OCI-LY7 (cell line): ENCODE measurements at places on chromosomes 3 and 15. TPM values are rescaled to one million over a fixed set of nuclear protein-coding genes. Genes with fewer than 3 reads are reported as not detected.
A peak's percentile ranks its signal among the peaks of the same experiment; 100 is the strongest.

ARGFX gene
- not detected in 2 replicates for total RNA-seq

DNA sequence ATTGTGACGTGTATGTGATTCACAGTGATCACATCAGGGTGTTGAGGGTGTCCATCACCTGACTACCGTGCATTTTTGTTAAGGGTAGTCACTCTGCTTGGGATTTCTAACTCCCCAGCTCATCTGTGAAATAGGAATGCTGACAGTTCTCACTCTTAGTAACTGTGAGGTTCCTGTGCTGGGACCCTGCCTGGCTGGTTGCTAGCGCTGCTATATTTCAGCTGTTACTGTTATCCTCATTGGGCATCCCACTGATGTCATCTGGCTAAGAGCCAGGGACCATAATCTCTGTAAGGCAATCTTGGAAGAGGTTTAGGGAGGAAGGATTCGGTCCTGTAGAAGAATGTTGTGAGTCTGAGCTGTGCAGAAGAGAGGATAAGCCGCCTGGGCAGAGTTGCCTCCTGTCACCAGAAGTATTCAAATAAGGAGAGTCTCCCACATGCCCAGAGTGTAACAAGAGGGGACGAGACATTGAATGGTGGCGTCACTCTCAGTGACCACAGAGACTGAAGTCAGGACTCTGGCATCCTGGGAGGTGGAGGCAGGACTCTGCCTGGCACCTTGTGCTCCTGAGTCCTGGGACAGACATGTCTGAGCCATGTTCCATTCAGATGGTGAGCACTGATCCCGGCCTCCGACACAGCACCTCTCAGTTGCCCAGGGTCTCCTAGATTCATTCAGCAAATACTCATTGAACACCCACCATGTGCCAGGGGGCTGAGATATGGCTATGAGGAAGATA lies 52.2 kb downstream of the FBLN2 start:
- no peak for DNase-seq

DNA sequence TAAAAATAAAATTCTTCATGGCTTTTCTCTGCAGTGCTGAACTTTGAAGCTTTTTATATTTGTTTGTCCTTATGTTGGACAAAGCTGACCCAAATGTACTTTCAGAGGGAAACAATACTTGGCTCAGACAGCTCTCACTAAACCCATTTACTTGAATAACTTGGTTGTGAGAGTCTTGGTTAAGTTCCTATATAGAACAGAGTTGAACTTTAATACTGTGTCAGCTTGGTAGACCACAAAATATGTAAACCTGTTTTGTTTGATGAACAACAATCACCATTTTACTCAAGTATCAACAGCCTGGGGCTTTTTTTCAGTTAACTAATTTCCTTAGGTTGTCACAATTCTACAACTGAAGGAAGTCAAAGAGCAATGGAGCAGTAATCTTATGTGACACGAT lies 211.9 kb downstream of the CADM2 start:
- no peak for DNase-seq

GRCh38 chr3:188076176-188076575 lies 77.8 kb upstream of the LPP start:
- no peak for DNase-seq

DNA sequence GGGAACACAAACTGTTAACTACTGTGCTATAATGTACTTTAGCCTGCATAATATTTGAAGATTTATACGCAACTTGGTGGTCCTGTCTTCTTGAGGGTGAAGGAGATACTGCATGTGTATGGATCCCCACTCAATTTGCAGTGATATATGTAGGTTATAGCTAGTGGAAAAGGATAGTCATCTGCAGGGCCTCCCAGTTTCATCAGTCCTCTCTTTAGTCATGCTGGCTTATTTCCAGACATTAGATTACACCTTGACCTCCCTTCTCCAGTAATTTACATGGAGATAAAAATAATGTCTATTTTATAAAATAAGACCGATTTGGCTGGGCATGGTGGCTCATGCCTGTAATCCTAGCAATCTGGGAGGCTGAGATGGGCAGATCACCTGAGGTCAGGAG lies 3.7 kb downstream of the NR1D2 start:
- DNase-seq = no peak

- no peak for DNase-seq
Measured at GRCh38 chr3:102796804-102797203, 362.0 kb downstream of the ZPLD1 start.

GOLGA8T gene
- total RNA-seq = not detected in 2 replicates

- DNase-seq = no peak
Measured at GRCh38 chr15:20353966-20354883, 187.4 kb downstream of the GOLGA6L6 start.

- DNase-seq = no peak
Measured at GRCh38 chr15:43378601-43379000, 7.7 kb downstream of the TUBGCP4 start.

GRCh38 chr15:84789762-84790161 lies 27.4 kb upstream of the ALPK3 start:
- DNase-seq = no peak

DIS3L gene
- total RNA-seq = 57.8 and 67.6 TPM in 2 replicates

DNA sequence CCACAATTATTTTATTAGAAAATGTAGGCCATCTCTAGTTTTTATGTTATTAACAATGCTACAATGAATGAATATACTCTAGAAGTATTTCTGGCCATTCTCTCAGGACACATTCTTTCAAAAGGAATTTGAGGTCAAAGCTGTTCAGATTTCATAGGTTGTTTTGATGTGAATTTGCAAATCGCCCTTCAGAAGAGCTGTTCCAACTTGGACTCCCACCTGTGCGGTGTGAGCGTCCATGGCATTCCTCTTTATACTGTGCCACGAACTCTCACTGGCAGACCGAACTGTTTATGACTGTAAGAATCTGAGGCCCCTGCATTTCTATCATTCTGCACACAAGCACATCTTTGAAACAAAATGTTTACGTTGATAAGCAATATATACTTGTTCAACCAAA lies 18.6 kb upstream of the SLC24A5 start:
- no peak for DNase-seq

STX19 gene
- not detected in 2 replicates for total RNA-seq

DNA sequence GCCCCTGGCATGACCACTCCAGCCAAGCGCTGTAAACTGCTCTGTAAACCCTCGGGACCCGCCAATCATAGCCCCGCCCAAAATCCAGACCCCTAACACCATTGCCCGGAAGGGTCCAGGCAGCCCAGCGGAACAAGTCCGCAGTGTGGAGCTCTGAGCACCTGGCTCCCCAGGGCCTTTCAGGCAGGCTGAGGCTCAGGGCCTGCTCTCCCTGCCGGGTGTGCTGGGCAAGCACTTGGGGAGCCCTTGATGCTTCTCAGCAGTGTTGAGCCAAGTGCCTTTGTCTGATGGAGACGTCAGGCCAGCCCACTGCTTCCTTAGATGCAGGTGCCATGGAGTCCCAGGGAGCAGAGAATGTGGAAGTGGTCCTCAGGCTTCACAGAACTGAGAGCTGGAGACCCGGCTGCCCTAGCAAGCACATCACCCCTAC lies 106.2 kb downstream of the TLE3 start:
- DNase-seq = no peak

DNA sequence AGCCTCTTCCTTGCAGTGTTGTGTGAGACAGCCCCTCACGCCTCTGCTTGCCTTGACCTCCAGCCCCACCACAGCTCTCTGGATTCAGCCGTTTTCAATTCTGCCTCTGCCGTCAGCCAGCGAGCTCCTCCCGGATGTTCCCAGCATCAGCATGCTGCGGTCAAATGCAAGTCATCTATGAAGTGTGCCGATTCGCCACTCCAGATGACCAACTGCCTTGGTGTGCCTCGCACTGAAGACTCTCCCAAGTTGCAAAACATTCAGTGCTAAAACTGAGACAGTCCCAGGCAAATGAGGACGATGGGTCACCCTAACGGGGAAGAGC lies 30.6 kb upstream of the RASA2 start:
- no peak for DNase-seq

GRCh38 chr3:123593381-123593780 lies 8.5 kb upstream of the HACD2 start:
- DNase-seq = no peak

GRCh38 chr15:101087172-101087769 lies 164.6 kb downstream of the CHSY1 start:
- no peak for DNase-seq

GRCh38 chr3:117995842-117996437 lies 1038.7 kb downstream of the IGSF11 start:
- DNase-seq = no peak

EOMES gene
- not detected in 2 replicates for total RNA-seq

DNA sequence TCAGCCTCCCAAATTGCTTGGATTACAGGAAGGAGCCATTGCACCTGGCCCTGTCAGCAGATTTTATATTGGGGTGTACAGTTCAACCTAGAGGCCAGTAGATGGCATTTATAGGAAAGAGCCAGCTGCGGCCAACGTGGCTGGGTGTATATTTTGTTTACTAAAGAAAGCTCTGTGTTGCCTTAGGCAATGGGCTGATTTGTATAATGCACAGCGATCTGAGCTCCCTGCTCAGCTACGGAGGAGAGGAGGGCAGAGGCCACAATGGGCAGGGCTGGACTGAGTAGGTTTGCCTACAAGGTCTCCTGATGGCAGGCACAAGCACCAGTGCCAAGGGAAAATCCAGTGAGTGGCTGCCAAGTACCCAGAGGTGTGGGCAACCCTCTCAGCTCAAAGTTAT lies 282.4 kb downstream of the ARPP21 start:
- no peak for DNase-seq

- DNase-seq = no peak
Measured at GRCh38 chr3:139564294-139564861, 24.8 kb upstream of the RBP1 start.

- no peak for DNase-seq
Measured at GRCh38 chr3:4583416-4583815, 90.3 kb downstream of the ITPR1 start.

DNA sequence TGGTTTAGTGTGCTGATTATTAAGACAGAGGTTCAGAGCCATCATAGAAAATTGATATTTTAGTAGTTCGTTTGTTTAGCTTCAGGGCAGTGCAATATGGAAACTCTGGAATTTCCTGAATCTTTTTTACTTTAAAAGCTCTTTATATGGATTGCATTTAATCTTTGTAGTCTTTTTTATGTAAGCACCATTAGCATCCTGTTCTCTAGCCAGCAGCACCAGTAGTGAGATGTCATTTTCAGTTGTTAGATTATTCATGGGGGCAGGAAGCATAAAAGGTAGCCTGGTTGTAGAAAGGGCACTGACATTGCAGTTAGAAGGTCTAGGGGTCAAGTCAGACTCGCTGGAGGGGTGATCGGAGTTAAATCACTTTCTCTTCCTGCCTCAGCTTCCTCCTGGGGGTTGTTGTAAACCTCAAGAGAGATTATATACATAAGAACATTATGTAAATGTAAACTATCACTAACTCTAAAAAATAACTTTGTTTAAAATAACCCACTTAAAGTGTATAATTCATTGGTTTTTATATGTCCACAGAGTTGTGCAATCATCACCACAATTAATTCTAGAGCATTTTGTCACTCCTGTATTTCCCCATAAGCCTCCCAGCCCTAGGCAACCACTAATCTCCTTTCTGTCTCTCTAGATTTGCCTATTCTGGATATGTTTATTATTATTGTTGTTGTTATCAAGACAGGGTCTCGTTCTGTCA lies 31.4 kb upstream of the ITPKA start:
- no peak for DNase-seq

PLA2G4B gene
- total RNA-seq = 9.5 and 12.0 TPM in 2 replicates

GTF2A2 gene
- total RNA-seq = 138 and 139 TPM in 2 replicates

- no peak for DNase-seq
Measured at GRCh38 chr3:11711876-11712275, 68.2 kb upstream of the VGLL4 start.

- DNase-seq = no peak
Measured at GRCh38 chr15:39232512-39232911, 348.4 kb upstream of the THBS1 start.

GCNT3 gene
- total RNA-seq = not detected in 2 replicates

- DNase-seq = peak; percentile 65
Measured at GRCh38 chr15:83248151-83249029, 36.1 kb downstream of the BNC1 start.

SLC22A13 gene
- total RNA-seq = 0.27 TPM in 1 of 2 replicates, not detected in the other
